Activated CD4-positive, alpha-beta T cell treated with anti-CD3 and anti-CD28 coated beads for 1 hour (primary cell): ENCODE measurements at places on chromosomes 3 and 15.

GRCh38 chr3:41194701-41195100 lies 4.6 kb upstream of the CTNNB1 start:
- DNase-seq, result no peak

DNA sequence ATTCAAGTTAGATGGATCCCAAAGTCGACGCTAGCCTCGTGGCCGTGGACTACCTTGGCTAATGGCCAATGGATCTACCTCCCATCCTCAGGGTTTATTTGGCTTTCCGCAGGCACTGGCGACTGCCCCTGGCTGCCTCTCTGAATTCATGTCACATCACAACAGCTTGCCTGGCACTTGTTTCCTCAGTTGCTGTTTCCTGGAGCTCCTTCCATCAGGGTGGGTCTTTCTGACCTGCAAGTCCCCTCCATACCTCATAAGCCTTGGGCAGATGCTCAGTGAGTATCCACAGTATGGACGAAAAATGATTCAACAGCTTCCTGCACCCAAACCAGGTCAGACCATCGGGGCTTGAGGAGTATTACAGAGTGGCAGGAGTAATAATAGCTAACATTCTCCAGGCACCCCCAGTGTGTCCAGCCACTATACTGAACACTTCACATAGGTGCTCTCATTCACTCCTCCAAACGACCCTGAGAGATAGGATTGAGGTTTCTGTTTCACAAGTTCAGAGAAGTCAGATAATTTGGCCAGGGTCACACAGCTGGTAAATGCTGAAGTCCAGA lies 311.5 kb downstream of the TLE3 start:
- DNase-seq, result no peak

DNA sequence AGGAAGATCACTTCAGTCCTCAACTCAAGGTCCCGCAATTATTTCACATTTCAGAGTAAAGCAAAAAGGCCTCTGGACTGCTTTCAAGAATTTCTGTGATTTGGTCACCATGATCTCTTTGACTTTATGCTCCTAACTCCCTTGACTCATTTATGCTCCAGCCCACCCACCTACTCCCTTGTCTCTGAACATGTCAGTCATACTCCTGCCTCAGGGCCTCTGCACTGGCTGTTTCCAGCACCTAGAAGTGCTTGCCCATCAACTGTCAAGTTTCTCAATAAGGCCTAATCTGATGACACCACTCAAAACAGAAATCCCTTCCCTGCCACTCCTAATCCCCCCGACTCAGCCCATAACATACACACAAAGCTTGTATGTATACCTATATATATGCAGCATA lies 36.1 kb upstream of the CSPG5 start:
- no peak for DNase-seq

- no peak for DNase-seq
Measured at GRCh38 chr15:83565553-83566159, 88.3 kb upstream of the ADAMTSL3 start.

- DNase-seq, result no peak
Measured at GRCh38 chr3:187736418-187736871, 8.8 kb downstream of the BCL6 start.

DNA sequence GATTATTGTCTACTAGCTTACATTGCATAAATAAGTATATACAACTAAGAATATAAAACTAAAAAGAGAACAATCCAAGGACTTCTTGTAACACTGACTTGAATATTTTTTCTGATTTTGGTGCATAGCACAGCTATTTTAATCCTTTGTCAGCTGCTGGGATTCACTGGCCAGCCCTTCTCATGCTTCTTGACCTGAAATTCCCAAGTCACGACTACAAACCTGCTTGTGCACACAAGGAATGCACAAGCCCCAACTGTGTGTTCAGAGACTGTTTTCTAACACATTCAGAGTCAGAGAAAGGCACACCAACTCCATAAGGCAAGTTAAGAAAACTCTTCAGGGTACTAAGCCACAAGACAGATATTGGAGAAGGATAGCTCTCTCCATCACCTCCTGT lies 80.9 kb downstream of the TNIK start:
- DNase-seq, result no peak
